Activated naive CD8-positive, alpha-beta T cell treated with anti-CD3 and anti-CD28 coated beads for 36 hours (primary cell): ENCODE measurements at places on chromosomes 13 and 19. TPM values are rescaled to one million over a fixed set of nuclear protein-coding genes. Genes with fewer than 3 reads are reported as not detected.

DNA sequence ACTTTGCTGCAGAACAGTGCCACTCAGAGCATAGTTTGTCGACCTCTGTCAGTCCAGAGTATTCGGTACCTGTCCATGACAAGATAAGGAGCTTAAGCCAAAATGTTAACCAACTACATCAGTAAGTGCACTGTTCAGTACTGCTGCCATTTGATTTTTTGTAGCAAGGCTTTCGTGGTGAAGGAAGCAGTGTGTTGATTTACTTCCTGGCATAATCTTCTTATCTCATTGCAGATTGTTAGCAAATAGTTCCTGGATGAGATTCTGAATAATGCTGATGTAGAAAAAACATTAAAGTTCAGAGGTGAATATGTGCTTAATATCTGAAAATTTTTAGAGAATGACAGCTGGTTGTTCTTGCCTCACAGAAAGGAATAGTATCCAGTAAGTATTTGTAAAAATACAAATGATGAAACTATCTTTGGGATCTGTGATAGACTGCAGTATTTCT lies 85.7 kb downstream of the LRRC63 start:
- no peak for DNase-seq

- DNase-seq = no peak
Observed at GRCh38 chr13:40344270-40345148, 321.9 kb downstream of the FOXO1 start.

DNA sequence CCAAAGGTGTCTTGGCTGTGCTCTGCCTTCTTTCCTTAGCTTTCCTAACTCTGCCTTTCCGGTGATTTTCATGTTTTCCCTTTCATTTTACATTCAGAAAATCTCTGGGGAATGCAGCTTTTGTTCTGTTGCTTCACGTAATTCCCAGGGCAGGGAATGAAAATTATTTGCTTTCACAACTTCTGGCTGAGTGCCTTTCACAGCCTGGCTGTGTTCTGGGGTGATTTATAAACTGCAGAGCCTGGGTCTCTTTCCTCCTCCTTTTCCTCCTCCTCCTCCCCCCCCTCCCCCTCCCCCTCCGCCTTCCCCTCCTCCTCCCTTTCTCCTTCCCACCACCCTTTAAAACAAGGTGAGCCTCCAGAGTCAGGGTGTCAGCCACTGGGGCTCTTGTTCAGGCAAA lies 84.3 kb downstream of the RNASEH2B start:
- no peak for DNase-seq

- no peak for DNase-seq
Observed at GRCh38 chr19:53583181-53583580, 45.2 kb downstream of the ZNF331 start.

GRCh38 chr13:45826731-45827130 lies 24.8 kb downstream of the SIAH3 start:
- no peak for DNase-seq

DNA sequence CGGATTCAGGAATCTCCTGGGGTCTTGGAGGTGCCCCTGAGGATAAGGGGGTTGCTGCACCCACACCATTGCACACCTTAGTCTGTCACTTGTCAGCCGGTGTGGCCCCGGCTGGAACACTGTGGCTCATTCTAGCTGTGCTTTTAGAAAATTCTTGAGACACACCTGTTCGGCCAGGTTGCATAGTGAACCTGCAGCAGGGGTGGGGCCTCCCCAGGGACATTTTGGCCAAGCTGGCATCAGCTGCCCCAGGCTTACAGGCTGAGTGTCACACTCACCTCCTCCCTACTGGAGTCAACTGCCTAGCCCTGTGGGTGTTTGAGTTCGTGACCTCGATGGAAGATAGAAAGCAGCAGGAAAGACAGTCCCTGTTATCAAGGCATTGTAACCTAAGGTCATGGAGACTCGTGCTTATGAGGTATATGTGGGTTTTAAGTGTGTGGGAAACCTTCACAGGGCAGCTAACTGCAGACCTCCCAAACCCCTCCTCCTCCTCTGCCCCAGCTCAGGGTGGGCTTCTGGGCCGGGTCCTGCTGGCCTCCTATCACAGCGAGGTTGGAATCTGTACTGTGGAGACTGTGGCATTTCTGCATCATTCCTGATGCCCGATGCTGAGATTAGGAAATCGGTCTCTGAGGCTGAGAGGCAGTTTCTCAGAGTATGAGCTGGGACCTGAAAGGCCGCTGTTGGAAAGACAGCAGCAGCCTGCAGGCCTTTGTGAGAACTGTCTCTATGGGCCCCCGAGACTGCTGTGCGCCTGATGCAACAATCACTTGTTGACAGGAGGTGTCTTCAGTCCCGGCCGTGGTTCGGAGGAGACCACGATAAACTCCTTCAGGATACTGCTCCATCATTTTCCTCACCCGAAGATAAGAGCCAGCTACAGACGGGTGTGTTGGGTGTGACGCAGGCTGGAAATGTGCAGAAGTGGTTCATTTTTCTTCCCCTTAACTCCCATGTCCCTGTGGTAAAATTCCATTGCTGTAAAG lies 72.2 kb downstream of the ATP11A start:
- DNase-seq = no peak

DNA sequence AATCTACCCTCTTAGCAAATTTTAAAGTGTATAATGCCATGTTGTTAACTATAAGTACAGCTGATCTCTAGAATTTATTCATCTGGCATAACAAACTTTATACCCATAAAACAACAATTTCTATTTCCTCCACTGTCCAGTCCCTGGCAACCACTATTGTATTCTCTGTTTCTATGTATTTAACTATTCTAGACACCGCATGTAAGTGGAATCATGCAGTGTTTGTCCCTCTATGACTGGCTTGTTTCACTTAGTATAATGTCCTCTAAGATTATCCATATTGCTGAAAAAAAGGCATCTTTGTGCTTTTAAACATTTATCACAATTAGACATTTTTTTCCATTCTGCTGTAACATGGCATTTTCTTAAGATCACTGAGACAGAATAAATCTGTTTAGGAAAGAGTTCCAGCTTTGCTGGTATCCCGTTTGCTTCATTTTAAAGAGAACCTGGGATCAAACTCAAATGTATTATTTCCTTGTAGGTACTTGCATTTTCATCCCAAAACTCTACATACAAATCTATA lies 1191.0 kb downstream of the SLITRK5 start:
- no peak for DNase-seq

DNA sequence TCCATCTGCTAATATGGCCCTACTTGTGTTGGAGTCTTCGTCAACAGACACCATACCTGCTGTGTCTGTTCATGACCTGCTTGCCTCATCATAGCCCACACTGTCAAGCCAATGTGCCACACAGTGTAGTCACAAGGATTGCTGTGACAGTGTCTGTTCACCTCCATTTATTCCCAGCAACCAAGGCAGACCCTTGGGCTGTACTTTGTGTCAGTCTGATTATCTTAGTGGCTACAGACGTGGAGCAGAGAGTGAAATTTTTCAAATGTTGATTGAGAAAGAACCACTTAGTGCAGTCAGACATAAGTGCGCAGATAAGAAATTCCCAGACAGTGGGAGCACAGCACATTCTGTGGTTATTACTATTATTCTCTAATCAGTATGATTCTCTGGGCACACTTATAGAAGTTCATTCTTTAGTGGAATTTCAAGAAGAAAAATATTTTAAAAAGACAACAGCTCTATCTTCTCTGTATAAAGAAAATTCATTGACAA lies 184.6 kb downstream of the GPC6 start:
- DNase-seq = no peak

DNA sequence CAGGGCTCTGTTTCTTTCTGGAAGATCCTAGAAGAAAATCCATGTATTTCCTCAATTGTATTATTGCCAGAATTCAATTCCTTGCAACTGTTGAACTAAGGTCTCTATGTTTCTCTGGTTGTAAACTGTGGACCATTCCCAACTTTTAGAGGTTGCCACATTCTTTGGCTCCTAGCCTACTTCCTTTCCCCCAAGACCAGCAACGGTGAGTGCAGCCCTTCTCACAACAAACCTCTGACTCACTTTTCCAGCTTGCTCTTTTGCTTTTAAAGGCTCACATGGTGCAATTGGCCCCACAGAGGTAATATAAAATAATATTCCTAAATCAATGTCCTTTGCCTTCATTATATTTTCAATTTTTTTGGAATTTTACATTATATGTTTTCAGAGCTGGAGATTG lies 371.3 kb downstream of the SLITRK5 start:
- DNase-seq = no peak

The BCAM gene
- total RNA-seq = not detected

The MAP4K1 gene
- total RNA-seq = 169 TPM

The ZMYM5 gene
- total RNA-seq = 13.7 TPM

The ZNF345 gene
- 3.6 TPM for total RNA-seq
